ENCODE measurements at places on chromosomes 4 and X.

GRCh38 chr4:184961660-184962059 lies 56.6 kb upstream of the HELT start:
- no peak for DNase-seq

DNA sequence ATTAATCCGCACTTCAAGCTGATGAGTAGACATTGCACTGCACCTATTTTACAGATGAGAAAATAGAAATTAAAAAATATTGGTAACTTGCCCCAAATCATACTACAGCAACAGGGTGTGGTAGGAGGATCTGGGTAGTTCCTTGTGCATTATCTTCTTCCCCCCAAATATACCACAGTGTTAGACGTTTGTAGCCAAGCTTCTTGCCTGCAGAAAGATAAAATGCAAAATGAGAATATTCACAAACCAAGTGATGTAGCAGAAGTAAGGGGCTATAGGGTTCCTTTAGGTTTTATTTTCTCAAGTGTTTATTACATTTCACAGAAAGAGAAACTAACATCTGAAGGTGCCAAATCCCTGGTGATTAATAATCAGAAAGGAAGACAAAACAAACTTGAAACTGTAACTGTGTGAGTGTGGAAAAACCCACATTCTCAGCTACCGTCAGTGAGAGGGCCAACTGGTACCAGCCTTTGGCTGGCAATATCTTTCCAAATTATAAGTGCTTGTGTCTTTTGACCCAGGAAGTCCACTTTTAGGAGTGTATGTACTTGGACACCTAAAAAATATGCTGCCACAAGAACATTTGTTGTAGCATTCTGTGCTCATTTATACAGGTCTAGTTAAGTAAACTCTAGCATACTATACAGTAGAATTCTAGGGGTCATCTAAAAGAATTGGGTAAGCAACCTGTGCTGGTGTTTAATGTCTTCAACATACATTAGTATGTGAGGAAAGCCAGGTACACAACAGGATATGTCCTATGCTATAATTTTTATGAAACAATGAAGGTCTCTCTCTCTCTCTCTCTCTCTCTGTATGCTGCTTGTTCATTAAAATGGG lies 6.7 kb upstream of the CD38 start:
- DNase-seq: no peak

DNA sequence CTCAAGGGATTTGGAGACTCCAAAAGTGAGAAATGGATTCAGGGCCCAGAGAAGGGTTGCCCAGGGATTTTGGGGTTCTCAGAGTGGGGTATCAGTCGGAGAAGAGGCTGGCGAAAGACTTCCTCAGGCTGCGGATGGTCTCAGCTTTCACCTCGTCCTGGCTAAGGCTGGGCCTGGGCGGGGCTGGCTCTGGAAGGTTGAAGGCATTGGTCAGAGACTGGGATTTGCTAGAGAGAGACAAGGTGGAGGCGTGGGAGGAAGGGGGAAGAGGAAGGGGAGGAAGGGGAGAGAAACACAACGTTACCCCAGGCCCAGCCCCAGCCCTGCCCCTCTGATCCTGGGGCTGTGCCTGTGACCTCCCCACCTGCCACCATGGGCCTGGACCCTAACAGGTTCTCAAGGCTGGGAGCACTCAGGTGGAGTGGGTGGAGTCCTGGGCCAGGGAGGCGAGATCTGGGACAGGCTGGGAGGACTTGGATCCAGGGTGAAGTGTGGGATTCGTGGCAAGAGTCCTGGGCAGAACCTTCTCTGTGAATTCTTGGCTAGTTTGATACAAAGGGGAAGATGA lies 9.4 kb upstream of the TIMP1 start:
- DNase-seq: no peak

DNA sequence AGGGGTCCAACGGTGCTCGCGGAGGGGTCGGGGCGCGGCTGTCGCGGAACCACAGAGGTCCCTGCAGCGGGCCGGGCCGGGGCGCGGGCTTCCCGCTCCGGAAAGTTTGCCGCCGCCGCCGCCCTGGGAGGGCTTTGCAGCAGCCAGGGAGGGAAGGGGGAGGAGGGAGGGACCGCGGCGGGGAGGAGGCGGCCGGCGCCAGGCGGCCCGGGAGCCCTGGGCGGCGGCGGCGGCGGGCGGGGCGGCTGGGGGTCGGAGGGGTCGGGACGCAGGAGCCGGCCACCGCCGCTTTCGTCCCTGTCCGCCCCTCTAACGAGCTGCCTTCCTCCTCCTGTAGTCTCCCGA lies 375 bp downstream of the FGFR3 start:
- DNase-seq: peak; percentile 24

DNA sequence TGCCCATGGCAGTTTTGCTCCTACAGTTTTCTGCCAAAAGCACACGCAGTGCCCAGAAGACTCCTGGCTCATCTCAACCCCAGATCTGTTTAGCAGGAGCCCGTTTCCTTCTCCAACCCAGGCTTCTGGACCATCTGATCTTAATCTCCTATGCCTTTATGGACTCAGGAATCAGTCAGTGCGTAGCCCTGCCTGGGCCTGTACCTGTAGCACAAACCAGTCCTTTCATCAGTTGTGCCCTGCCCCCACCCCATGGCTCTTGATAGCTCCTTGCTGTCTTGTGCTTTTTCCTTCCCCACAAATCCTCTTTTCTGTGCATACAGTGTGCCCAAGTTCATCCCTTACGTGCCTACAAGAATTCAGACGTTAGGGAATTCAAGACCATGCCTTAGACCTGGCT lies 1.5 kb downstream of the ZNF718 start:
- no peak for DNase-seq

GRCh38 chrX:121160987-121161386 lies 113.6 kb downstream of the GLUD2 start:
- DNase-seq: no peak

DNA sequence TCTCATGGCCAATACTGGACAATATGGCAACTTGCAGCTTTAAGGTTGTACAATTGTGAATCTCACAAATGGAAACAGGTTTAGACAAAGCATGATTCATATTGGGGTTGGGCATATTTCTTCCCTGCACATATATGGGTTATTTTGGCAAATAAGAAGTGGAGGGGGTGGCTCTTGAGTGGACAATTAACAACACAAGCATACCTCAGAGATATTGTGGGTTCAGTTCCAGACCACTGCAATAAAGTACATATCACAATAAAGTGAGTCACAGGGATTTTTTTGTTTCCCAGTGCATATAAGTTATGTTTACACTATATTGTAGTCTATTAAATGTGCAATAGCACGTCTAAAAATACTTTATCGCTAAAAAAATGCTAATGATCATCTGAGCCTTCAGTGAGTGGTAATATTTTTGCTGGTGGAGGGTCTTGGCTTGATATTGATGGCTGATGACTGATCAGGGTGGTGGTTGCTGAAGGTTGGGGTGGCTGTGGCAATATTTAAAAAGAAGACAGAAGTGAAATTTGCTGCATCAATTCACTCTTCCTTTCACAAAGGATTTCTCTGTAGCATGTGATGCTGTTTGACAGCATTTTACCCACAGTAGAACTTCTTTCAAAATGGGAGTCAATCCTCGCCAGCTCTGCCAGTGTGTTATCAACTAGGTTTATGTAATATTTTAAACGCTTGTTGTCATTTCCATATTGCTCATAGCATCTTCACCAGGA lies 50.5 kb upstream of the OGT start:
- DNase-seq: no peak

DNA sequence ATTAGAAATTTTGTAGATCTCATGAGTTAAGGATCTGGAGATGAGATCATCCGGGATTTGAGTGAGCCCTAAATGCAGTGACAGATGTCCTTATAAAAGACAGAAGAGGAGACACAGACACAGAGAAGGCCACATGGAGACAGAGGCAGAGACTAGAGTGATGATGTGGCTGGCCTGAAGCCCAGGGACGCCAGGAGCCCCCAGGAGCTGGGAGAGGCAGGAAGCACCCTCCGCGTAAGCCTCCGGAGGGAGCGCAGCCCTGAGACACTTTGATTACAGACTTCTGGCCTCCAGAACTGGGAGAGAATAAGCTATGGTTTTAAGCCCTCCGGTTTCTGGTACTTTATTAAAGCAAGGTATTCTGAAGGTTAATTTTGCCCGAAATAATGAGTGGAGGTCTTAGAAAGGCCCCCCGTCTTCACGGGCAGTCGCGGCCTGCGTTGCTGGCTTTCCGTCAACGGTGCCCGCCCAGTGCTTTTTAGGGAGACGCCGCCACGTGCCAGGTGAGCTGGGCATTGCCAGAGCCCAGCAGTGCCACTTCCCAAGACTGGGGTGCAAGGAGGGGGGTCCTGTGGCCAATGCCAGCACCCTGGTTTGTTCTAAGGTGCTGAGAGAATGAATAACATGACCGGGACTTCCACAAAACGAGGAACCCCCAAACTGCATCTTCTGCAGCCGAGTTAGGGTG lies 8.1 kb downstream of the DHRSX start:
- DNase-seq: no peak

- DNase-seq: no peak
These were observed 32.8 kb downstream of the STBD1 start for GRCh38 chr4:76339364-76339763.

- DNase-seq: no peak
These were observed 605.1 kb downstream of the KCTD8 start for GRCh38 chr4:43843501-43843900.

Data from CD4-positive, alpha-beta T cell treated with Interleukin-15 for 1 hour (primary cell).